ENCODE measurements at places on chromosomes 5 and 9.

DNA sequence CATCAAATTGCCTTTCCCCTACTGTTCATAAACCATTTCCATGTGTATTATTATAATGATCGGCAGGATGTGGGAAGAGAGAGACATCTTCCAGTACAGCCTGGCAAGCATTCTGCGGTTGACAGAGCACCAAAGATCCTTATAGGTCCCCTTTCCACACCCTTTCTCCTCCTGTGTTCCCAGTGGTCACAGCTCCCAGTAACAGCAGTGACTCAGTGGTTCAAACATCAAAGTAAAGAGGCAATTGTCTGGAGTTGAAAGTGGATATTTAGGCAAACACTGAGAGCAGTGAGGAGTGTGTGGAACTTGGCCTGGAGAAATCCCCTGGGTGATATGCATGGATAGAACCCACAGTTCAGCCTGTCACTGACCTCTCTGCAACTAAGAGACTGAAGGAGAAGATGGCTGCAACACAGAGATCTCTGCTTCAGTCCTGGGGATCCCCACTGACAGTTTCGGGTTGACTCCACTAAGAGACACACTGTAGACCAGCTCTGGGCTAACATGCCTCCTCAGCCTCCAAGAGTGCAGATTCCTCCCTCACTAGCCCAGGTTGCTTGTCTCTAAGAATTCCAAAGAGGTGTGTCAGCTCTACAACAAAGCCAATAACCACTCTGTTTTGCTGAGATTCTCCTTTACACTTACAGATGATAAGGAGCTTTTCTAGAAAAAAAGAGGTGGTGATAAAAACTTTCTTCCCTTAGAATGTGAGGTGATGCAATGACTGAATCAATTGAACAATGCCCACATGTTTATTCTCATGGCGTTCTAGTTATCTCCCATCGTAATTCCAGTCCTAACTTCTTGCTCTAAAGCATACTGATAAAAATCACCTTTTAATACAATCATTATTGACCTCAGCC, 94.4 kb upstream of the IL6ST start:
- no peak for DNase-seq

DNA sequence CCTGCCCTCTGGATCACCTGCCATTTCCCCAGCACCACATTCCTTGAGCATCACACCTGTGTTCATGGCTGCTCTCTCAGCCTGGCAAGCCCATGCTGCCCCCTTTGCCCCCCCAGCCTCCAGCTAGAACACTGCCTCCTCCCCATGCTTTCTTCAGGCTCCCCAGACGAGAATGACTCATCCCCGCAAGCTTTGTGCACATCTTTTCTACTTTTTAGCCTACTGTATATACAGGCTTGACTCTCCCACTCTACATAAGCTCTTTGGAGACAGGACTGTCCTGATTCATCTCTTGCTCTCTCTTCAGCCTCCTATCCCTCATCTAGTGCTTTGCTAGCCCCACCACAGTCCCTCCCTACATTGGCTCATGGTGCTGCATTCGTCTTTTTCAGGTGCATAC, 19.9 kb upstream of the GLIPR2 start:
- no peak for DNase-seq

DNA sequence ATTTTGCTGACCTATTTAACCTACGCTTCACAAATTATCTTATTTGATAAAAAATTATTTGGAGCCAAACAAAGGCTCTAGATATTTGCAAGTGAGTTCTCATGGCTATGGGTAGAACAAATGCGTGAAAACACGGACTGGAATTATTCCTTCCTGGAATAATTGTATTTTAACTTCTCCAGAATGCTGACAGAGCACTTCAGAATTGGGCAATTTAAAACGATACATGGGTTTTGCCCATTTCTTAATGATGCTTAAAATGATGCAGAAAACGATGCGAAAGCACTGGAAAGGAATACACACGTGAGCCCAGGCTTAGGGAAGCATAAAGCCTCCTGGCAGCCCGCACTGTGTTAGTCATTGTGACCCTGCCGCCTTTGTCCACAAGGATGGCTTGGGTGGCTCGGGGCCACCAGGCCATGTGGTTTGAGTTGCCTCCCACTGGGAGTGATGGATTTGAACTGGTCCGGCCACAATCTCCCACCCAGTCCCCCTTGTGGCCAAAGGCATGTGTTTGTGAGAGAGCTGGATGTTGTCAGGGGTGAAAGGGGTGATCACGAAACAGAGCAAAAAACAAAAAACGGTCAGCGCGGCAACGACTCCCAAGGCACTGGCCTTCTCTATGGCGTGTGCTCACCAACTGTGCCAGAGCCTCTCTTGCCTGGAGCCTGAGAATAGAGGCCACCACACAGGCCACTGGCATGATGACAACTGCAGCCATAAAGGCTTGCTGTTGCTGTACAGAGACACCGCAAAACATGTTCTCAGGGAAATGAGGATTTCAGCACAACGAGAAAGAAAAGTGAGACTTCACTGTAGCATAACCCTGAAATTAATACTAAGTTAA, 234.2 kb upstream of the ADAMTS16 start:
- DNase-seq = peak; percentile 72

DNA sequence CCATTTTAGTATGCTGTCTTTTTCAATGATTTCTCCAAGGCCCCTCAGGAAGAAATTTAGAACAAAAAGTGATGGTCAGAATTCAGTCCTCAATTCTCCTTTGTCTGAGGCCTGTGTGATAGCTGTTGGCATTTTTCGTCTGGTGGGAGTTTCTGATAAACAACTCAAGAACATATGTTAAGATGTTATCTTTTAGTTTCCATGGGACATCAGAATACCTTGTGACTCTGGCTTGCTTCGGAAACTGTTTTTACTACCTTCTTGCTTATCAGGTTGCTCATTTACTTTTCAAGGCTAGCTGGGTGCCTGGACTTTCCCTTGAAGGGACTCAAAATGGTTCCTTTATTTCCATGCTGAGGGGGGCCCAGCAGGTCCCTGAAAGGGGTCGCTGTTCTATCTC, 97.2 kb downstream of the INVS start:
- no peak for DNase-seq

GRCh38 chr9:38622951-38623350, 2.6 kb upstream of the ANKRD18A start:
- no peak for DNase-seq

DNA sequence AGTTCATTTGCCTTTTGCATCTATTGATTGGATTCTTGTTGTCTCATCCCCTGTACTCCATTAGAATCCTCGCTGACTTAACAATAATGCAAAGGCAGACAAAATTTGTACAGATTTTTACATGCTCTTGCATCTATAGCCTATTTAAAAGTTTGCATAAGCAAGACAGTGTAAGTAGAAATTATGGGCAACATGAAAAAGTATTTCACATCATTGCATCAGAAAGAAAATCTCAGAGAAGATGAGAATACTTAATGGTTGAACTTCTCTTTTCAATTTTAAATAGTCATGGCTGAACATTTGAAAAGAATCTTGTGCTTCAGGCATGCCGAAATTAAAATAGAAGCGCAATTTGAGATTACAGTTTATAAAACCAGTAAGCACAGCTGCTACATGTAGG, 226.4 kb downstream of the EFNA5 start:
- DNase-seq = no peak

DNA sequence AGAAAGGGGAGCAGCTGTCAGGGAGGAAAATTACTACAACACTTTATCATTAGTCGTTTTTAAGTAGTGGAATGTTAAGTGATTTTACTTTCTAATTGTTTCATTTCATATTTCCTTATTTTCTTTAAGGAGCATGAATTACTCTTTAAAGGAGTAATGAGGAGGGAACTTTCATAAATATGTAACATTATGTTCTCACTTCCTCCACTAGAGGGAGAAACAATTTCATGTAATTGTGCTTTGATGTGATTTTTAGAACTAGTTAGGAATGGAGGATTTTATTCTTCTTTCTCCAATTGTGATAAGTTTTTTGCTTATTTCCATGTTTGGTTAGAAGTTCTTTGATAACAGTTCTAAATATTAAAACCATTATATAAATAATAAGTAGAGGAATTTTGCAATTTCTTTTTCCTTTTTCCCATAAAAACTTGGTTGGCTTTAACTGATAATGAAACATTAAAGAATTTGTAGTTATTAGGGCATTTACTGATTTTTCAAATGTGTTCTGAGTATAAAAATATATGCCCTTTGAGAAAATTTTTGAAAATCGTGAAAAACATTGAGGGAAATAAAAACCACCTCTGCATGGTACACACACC, 25.6 kb downstream of the CEP78 start:
- DNase-seq = no peak

GRCh38 chr5:129672006-129672405, 75.9 kb upstream of the MINAR2 start:
- no peak for DNase-seq

DNA sequence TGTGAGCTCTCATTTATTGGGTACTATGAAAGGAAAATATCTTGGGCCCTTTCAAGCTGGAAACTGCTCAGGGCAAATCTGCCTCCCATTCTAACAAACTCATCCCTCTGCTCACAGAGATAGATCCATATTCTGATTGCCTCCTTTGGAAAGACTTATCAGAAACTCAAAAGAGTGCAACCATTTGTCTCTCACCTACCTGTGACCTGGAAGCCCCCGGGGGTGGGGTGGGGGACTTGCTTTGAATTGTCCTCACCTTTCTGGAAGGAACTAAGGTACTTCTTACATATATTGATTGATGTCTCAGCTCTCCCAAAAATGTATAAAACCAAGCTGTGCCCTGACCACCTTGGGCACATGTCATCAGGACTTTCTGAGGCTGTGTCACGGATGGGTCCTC, 125.3 kb downstream of the ATP10B start:
- no peak for DNase-seq

DNA sequence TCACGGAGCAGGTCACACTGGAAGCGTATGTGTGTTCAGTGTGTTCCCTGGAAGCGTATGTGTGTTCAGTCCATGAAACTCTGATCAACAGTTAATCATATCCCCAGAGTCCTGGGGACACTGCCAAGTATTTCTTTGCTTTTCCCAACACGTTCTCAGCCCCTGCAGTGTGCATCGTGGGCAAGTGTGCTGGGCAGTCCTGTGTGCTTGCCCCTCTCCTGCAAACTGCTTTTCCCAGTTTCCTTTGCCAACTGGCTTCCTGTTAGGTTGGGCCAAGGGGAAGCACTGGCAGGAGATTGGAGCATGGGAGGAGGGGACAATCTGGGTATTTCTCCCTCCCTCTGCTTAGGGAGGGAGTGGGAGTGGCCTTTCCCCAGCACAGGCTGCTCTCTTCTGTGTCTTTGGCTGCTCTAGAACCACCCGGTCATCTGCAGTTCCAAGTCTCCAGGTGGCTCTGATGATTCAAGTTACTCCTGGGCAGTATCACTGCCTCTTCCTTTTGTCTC, 36.8 kb upstream of the NEK6 start:
- peak; percentile 61 for DNase-seq

- DNase-seq = no peak
Measured at GRCh38 chr5:163757344-163757743, 251.9 kb downstream of the MAT2B start.

- no peak for DNase-seq
Measured at GRCh38 chr9:71793386-71794105, 25.2 kb upstream of the CEMIP2 start.

DNA sequence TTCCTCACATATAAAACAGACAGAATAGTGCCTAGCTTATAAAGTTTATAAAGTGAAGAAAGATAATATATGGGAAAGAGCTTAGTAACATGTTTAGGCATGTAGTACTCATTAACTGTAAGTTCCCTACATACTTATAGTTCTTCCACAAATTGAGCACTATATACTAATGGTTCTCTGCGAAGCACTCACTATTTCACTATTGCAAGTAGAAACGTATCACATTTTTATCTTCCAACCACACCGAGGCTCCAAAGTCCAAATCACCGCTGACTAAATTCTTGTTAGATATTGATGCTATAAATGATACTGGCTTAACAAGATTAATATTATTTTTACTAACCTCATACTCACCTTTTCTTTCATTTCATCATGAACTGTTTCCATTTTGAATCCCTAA, 61.0 kb downstream of the FBXW11 start:
- DNase-seq = no peak

- no peak for DNase-seq
Measured at GRCh38 chr5:126778675-126779403, 1.9 kb downstream of the LMNB1 start.

DNA sequence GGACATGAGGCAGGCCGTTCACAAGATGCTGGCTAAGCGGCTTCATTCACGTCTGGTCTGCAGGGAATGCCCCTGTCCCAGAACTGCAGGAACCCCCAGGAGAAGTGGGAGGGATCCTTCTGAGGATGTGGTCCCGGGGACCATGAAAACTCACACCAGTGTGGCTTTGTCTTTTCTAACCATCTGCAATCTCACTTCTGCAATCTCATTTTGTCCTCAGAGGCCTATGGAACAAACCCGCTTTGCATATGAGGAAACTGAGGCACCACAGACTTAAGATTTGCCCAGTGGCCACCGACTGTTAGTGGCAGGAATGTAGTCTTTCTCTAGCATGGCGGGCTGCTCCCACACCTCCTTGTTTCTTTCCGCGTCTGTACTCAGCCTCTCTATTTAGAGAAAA, 6.9 kb downstream of the CXCL14 start:
- no peak for DNase-seq

DNA sequence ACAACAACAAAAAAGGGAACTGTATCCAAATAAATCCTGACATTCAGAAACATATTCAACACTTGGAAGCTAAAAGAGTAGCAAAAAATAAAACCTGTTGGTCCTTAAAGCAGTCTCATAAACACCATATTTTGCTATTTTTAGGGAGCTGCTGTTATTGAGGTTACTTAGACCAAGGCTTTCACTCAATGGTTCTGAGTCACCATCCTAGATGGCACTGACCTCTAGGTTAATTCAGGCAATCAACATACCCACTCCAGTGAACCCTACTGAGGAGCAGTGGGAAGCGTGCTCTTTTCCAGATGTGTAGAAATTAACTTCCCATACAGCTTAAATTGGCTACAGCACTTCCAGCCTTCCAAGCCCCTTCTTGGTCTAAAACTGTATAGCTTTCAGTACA, 5.2 kb downstream of the GNAQ start:
- no peak for DNase-seq

- DNase-seq = no peak
Measured at GRCh38 chr5:104361932-104362331, 799.3 kb upstream of the NUDT12 start.

DNA sequence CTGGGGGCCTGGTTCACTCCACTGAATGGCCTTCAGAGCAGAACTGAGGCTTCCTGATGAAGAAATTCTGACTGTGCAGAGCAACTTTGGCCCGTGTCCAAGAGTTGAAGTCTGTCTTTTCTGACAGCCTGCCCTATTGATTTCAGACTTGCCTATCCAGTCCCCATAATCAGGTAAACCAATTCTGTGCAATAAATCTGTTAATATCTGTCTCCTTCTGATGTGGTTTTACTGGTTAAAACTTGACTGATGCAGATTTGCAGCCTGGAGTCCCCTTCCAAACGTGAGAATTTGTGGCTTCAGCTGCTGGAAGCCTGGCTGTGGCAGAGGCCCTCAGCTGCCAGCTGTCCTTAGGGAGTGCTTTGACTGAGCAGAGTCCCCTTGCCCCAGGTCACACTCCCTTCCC, 283.9 kb upstream of the ANKRD55 start:
- DNase-seq = no peak
